ENCODE measurements at places on chromosomes 2 and 18.

DNA sequence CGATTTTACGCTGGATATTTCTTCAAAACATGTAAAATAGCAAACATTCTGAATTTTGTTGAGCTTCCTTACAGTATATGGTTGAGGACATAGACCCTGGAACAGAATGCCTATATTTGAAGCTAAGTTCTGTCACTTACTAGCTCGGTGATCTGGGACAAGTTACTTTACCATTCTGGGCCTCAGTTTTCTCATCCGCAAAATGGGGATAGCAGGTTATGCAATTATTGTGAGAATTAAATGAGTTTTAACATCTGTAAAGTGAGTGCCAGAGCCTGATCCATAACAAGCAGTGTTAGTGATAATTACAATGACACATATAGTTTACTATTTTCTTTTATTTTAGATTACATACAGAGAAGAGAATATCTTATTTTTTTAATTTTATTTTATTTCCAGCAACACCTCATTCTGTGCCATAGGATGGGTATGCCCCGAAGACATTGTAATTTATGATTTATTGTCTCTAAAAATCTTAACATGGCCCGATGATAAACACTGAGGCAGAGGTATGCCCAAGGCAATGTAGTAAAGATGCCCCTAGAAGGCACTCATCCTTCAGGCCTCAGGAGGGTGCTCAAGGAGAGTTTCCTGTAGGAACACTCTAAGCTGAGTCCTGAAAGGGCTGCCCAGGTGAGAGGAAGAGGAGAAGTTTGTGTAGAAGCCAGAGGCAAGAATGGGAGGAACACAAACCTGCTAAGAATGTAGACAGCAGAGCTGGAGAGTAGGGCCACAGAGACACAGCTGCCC is 250.9 kb downstream of the BCL11A start:
- DNase-seq: no peak

GRCh38 chr2:64267699-64268098 is 123.5 kb upstream of the PELI1 start:
- no peak for DNase-seq

GRCh38 chr2:6623746-6624145 is 242.0 kb downstream of the CMPK2 start:
- DNase-seq: no peak

DNA sequence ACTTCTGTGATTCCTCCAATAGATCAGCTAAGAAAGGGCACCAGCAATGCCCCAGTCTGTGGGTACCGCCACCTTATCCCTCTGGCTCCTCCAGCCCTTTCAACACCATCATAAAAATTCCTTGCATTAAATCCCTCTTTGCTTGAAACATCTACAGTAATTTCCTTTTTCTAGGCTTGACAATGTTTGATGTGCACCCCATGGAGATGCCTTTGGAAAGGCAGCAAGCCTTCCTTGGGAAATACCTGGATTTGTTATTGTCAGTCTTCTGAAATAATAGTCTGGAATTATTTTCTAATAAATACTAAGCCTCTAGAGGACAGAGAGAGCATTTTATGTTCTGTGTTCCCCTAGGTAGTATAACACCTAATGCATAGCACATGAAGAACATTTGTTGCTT is 46.1 kb downstream of the NCKAP5 start:
- no peak for DNase-seq

All from HS-27A (cell line).